AG04450 (cell line): ENCODE measurements at places on chromosomes 6 and 20. TPM values are rescaled to one million over a fixed set of nuclear protein-coding genes. Genes with fewer than 3 reads are reported as not detected.
A peak's percentile ranks its signal among the peaks of the same experiment; 100 is the strongest.

The SSTR4 gene
- not detected in 2 replicates for polyA plus RNA-seq

GRCh38 chr6:107542192-107542668 is 52.3 kb downstream of the SOBP start:
- DNase-seq: no peak

DNA sequence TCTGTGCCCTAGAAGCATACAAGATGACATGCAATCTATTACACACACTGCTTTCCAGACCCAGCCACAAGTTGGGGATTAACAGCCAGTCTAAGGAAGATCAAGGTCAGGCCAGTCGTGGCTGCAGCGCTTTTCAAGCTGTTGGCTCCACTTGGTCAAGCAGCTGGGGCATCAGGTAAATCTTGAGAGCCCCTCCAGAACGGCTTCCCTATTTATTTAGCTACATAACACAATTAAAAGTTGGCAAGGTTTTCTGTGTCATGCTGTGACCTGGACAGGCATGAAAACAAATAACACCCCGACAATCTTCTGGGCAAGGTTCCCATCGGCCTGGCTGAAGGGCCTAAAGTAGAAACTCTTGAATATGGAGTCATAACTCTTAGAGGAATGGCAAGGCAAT is 524.3 kb downstream of the PRKN start:
- DNase-seq: no peak

GRCh38 chr6:169820358-169820757 is 68.9 kb downstream of the ERMARD start:
- no peak for DNase-seq

DNA sequence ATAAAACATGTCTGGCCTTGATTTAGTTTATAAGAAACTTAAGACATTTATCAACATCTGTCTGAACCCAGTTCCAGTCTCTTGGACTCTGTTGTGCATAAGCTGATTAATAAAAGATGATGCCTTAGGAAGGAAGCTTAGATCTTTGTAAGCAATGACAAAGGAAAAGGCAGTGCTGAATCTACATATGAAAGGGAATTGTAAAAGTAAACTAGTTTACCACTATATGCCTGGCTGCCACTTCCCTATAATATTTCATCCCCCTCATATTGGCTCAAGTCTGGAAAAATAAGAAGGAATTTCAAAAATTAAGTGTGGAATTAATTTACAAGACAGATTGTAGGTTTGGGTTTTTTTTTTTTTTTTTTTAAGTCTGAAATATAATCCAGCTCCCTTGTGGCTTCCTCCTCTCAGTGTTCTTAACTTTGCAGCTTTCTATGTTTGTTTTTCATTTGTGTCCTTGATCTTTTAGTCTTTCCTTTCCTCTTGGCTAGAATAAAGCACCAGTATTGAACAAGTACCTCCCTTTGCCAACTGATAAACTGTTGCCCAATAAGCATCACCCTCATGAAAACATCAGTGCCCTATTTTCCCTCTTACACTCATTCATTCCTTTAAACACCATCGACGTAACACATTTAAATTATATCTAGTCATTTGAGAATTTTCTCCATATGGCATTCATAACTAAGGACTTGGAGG is 146.7 kb upstream of the TBX18 start:
- DNase-seq: no peak

The WFDC12 gene
- polyA plus RNA-seq: not detected in 2 replicates

GRCh38 chr20:60242836-60243505 is 284.7 kb downstream of the CDH26 start:
- no peak for DNase-seq

The ZNF334 gene
- polyA plus RNA-seq: 3.3 and 4.0 TPM in 2 replicates

The KIAA0408 gene
- 4.7 and 6.3 TPM in 2 replicates for polyA plus RNA-seq

GRCh38 chr6:53813096-53813495 is 18.3 kb downstream of the LRRC1 start:
- no peak for DNase-seq

GRCh38 chr6:161544801-161545480 is 271.1 kb upstream of the AGPAT4 start:
- DNase-seq: no peak

GRCh38 chr20:25274481-25274880 is 26.6 kb downstream of the PYGB start:
- no peak for DNase-seq

DNA sequence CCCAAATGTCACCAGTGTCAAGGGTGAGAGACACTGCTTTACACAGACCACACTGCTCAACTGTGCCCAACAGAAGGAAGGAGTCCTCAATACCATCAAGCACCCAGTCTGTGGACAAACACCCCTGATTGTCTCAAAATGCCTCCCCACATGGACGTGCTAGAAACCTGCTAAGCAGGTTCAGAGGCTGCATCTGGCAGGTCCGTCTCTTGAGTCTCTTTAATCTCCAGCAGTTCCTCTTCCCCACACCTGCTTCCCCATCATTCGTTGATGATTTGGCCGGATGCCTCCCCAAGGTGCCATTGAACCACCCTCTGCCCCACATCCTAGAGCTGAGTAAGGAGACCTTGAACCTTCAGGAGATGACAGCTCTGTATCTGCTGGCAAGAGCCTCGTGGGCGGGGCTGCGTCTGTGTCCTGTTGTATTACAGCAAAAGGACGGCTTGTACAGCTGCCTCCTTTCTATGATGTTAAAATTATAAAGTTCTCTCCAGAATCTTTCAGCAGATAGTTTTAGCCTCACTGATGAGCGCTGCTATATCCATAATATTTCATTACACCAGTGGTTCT is 179.2 kb downstream of the PREX1 start:
- DNase-seq: no peak

DNA sequence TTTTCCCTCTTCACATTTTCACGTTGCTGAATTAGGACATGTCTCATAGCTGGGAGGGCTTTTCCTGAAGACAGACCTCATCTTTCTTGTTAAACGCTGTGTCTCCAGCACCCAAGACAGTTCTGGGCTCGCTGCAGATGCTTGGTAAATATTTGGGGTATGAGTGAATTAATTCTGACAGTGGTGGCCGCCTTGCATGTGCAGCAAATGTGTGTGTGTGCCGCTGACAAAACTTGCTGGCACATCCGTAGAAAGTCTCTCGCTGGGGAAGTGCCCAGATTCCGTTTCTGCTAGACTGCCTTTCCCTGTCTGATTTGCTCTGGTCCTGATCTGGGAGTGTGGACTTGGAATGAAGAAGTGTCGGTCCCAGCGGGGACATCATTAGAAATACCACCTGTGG is 48.2 kb upstream of the ZNFX1 start:
- DNase-seq: no peak

DNA sequence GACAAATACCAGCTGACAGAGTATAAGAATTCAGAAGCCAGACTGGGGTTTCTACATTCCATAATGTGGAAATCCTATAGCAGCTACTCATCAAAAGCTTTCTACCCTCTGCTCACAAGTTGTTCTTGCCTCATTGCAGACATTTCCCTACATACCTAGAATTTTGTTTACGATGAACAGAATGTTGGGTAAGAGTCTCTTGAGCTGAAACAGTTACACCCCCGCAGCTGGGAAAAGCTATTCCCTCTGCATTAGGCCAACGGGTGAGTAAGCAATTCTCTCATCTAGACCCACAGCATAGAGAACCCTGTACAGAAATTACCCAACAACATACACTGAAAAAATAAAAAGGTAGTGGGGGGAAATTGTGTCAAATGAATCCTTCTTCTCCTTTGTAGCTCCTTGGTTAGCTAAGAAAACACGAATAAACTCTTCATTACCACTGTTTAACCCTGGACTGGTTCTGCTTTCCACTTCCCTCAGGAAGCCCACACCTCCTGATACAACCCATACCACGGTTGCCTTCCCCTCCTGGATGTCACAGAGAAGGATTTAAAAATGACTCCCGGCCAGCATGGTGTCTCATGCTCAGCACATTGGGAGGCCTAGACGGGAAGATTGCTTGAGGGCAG is 215.0 kb upstream of the SHLD1 start:
- DNase-seq: peak; percentile 94

DNA sequence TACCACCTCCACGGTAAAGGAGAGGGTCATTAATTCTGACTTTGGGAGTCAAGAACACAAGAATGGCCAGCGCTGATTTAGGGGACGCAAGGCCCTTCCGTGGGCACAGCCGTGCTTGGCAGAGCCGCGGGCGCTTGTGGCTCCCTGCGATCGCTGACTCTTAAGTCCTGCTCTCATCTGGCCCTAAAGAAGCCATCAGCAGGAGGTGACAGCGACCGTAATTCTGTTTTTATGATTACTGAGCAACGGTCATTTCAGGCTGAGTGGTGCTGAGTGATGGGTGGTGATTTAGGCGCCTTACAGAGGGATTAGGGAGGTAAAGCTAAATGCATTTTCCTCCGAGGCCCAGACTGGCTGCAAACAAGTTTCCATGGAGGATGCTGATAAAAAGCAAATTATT is 364.6 kb upstream of the SULF2 start:
- DNase-seq: no peak

The POPDC3 gene
- polyA plus RNA-seq: 22.2 and 29.1 TPM in 2 replicates

The MOCS1 gene
- 6.1 and 7.6 TPM in 2 replicates for polyA plus RNA-seq
